ENCODE measurements at places on chromosomes 5 and 9. TPM values are rescaled to one million over a fixed set of nuclear protein-coding genes. Genes with fewer than 3 reads are reported as not detected.

GRCh38 chr5:95729115-95730010, 1.8 kb upstream of the RHOBTB3 start:
- no peak for DNase-seq

- DNase-seq: no peak
Observed at GRCh38 chr9:110815361-110815760, 146.8 kb downstream of the MUSK start.

GRCh38 chr5:33423018-33423630, 17.6 kb upstream of the TARS1 start:
- no peak for DNase-seq

GRCh38 chr5:16784843-16785791, 151.0 kb downstream of the MYO10 start:
- no peak for DNase-seq

DNA sequence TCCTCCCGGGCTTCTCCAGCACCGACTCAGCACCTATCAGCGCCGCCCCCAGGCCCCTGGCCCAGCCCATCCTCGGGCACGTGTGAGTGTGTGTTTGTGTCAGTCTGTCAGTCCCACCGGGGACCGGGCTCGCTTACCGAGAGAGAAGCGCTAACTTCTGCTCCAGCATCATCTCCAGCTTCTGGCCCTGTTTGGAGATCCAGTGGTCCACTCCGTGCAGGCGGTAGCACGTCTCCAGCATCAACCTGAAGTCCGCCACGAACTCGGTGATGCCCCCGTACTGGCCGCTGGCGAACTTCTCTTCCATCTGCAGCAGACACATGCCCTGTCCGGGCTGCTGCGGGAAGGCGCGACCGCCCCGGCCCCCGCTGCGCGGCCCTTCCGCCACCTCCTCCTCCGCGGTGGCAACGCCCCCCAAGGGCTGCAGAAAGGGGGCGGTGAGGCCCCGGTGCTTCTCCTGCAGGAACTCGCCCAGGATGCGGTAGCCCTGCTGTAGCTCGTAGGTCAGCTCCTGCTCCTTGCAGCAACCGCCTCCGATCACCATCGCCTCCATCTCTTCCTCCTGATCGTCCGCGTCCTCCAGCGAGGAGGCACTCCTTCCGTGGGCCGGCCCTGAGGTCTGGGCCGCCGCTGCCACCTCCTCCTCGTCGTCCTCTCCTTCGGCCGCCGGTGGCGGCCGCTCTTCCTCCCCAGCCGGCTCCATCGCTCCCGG, 8.2 kb downstream of the RANBP6 start:
- DNase-seq: peak; percentile 97

GRCh38 chr9:32854271-32854670, 70.9 kb downstream of the TMEM215 start:
- DNase-seq: peak; percentile 57

DNA sequence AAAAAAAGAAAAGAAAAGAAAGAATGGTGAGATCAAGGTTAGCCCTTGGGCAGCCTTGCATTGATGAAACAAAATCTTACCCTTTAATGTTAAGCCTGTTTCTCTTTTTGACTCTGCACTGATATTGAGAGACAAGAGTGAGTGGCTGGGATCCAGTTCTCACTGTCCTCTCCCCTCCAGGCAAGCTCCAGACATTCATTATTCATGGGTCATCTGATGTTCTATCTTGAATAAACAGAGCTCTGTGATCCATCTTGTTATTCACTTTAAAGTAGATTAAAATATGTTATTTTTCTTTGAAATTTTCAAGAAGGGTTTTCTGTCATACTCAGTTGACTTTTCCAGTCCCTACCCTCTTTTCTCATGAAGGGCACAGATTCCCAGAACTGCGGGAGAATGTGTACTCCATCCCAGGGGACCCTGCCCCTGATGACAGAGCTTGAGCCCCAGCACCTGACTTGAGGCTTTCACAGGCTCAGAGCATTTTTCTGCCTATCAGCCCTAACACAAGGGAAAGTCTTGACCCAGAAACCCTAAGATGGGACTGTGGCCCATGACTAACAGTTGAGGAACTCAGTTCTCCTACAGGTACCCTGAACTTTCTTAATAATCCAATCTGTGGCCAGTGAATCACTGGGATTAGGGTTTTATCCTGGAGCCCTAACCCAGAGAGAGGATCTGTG, 24.1 kb downstream of the ACTL7B start:
- no peak for DNase-seq

DNA sequence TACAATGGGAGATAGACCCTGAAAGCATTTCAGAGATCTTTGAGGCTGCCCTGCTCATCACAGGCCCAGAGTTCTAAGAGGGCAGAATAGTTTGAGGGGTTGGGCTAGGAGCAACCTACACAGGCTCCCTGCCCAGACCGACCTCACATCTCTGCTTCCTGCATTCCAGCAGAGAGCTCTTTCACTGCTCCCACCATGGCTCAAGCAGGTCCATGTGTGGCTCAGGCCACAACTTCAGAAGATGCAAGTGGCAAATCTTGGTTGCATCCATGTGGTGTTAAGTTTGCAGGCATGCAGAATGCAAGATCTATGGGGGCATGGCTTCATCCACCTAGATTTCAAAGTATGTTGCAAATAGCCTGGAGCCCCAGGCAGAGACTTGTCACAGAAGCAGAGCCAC, 39.0 kb downstream of the GDA start:
- no peak for DNase-seq

GRCh38 chr5:139864716-139865483, 69.3 kb downstream of the PSD2 start:
- DNase-seq: no peak

DNA sequence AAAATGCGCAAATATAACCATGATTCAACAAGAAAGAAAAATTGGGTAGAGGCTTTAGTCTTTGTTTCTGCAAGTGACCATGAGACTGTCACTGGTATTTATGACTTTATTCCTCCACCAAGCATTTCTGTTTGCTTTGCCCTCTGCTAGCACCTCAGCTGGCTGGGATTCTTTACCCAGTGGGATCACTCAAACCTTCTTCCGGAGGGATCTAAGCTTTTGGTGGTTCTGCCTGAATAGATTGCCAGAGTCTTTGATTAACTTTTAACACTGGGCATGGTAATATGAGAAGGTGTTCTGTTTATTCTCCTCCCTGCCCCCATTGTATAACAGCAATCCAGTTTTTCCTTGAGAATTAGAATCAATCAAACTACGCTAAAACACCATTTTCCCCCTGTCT, 59.1 kb upstream of the FBN2 start:
- no peak for DNase-seq

DNA sequence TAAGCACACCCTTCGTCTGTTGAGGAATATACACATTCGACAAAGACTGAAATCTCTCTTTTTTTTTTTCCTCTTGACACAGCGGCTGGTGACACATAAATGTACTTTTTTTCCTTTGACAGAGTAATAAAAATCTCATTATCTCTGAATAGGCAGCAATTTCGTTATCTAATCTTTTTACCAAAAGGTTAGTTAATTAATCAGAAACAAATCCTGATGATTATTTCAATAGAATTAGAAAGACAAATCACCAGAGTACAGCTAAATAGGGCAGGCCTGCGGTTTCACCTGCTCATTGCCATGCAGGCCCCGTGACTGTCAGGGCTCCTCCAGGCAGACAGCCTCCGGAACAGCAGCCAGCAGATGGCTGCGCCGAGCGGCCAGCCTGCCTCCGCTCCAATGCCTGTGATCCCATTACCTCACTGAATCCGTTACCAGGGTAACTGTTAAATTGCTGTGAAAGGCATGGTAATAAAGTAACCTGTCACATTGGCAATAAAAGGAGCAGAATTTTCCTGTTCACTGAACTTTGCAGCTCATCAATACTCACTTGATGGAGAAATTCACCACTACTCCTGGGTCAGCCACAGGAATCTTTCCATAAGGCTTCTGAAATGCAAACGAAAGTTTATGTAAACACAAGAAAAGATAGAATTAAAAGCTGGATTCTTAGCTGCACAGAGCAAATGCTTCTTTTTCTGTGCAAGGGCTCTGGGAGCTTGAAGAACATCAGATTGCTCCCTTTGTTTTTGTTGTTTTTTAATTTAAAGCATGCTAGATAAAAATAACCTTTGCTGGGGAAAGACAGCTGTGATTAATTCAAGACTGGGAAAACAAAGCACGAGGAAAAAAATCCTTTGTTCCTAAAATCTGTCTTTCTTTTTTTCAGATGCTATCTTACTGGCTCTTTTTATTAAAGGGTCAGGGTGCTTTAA, 666.4 kb upstream of the ZNF608 start:
- peak; percentile 93 for DNase-seq

DNA sequence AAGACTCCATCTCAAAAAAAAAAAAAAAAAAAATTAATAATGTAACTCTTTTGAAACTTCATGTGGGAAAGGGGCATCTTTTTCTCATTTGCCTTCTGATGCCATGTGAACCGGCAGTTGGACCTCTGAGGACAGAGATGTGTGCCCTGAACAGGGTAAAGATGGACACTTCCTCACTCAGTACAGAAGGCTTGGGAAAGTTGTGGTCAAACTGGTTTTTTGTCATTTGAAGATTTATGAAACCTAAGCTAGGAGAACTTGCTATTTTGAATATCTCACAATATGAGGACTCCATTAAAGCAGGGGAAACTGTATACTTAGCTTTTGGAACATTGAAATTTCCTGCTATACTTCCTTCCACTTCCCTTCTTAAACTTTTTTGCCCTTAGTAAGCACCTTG, 147.5 kb upstream of the ALDH1B1 start:
- DNase-seq: no peak

DNA sequence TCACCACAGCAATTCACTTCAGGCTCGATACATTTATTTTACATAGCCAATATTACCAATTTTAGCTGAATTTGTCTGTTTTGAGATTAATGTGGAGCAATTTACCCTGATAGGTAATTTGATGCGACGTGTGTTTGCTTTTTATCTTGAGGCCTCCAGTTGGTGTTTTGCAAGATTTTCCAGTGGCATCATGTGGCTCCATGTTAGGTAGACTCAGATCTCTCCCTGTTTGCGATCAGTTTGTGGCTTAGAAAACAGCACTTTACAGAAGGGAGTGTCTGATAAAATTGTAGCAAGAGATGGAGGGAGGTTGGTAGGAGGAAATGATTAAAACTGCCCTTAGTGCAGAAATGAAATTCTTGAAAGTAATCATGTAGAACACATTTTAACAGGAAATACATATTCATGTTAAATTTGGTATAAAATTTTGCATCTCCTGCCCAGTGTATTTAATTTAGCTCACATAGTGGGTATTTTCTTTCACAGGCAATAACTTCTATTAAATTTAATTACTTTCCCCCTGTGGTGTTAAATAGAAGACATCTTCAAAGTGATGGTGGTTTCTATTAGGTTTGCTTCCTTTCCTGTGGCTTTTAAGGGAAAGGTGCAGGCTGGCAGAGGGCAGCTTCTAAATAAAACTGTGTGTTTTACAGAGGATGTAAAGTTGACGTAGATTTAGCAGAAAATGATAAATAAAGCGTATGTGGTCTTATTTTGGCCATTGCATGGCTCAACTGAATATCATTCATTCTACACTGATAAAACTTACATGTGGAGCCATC, 135.8 kb downstream of the KDM4C start:
- no peak for DNase-seq

DNA sequence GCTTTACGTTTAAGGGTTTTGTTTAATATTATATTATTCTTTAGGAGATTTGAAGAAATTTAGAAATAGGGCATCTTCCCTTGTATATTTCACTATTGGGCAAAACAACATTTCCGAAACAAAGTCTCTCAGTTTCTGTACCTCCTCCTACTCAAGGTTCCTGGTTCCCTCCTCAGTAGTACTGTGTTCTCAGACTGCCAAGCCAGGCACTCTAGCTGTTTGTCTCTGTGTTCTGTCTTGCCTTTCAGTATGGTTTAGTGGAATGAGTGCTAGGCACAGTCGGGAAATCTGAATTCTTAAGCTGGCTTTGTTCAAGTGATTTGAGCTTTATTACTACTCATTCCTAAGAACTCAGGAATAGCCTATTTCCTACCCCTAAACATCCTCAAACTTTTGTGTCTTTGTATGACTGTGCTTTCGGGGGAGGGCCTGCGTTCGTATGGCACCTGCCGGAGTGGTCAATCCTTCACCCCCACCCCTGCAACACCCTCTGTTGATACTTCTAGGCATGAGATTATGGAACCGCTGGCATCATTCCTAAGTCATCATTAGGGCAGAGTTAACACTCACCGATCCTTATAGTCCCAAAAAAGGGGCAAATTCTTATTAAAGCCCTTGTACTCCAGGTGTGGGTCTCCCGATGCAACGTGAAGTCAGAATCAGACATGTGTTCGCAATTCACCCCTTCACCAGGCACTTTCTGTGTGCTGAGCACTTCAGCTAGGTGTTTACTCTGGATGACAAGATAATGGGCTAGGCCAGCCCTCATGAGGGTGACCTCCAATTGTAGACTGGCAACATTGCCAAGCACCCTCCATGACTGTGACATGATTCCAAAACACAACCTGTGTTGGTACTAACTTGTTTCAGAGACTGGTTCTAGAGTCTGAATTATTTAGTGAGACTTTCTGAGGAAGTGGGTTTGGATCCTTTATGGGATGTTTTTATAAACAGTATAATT, 24.5 kb downstream of the SNX18 start:
- no peak for DNase-seq

- no peak for DNase-seq
Observed at GRCh38 chr9:137956039-137956438, 78.5 kb downstream of the CACNA1B start.

- DNase-seq: no peak
Observed at GRCh38 chr5:31768046-31768445, 129.1 kb downstream of the PDZD2 start.

DNA sequence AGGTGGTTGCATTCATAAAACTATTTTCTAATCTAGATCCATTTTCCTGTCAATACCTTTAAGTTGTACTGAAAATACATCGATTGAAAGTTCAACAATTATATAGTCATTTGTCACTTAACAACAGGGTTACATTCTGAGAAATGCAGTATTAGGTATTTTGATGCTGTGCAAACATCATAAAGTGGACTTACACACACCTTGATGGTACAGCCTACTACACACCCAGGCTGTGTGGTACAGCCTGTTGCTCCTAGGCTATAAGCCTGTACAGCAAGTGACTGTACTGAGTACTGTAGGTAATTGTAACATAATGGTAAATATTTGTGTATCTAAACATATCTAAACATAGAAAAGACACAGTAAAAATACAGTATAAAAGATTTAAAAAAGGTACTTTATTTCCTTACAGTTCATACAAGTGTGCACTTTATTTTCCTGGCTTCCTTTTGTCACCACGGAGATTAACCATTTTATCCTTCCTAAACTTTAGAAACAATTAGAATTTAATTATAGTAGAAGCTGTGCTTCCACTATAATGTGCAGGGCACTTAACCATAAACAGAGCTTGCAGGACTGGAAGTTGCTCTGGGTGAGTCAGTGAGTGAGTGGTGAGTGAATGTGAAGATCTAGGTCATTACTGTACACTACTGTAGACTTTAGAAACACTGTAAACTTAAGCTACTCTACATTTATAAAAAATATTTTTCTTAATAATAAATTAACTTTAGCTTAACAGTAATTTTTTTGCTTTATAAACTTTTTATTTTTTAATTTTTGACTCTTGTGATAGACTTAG, 42.9 kb upstream of the MEF2C start:
- peak; percentile 10 for DNase-seq

- no peak for DNase-seq
Observed at GRCh38 chr5:99061711-99062110, 132.9 kb upstream of the CHD1 start.

Gene CCL28
- not detected for total RNA-seq

Gene ABLIM3
- 10.6 TPM for total RNA-seq

Gene COL5A1
- 135 TPM for total RNA-seq

Gene ADAMTSL1
- 16.6 TPM for total RNA-seq
